ENCODE measurements at places on chromosomes 13 and 19.
A peak's percentile ranks its signal among the peaks of the same experiment; 100 is the strongest.

- no peak overlapping the region for H3K27ac ChIP-seq
- H3K4me3 ChIP-seq, result no peak overlapping the region
- no peaks in the 10 kb centered on the region for H3K36me3 ChIP-seq
- DNase-seq, result no peak
- no peaks in the 10 kb centered on the region for H3K4me1 ChIP-seq
Observed at GRCh38 chr13:26425443-26426358, 131.8 kb upstream of the WASF3 start.

- DNase-seq, result no peak
- peaks cover 11% of the 10 kb centered on the region for H3K4me1 ChIP-seq
- no peaks in the 10 kb centered on the region for H3K27me3 ChIP-seq
- H3K36me3 ChIP-seq, result no peaks in the 10 kb centered on the region
- H3K27ac ChIP-seq, result no peak overlapping the region
Observed at GRCh38 chr13:106879806-106880205, 311.9 kb upstream of the ARGLU1 start.

DNA sequence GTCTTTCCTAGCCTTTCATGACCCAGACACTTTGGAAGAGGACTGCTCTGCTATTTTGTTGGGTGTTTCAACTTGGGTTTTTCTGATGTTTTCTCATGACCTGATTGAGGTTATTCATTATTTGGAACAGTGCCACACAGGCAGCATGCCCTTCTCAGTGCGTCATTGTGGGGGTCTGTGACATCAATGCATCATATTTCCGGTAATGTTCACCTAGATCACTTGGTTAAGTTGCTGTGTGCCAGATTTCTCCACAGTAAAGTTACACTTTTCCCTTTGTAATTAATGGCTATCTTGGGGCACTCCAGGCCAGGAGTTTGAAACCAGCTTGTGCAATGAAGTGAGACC, 124.4 kb downstream of the SIPA1L3 start:
- H3K4me3 ChIP-seq, result no peak overlapping the region
- peaks cover 15% of the 10 kb centered on the region for H3K36me3 ChIP-seq
- peaks cover under 1% of the 10 kb centered on the region for H3K4me1 ChIP-seq

DNA sequence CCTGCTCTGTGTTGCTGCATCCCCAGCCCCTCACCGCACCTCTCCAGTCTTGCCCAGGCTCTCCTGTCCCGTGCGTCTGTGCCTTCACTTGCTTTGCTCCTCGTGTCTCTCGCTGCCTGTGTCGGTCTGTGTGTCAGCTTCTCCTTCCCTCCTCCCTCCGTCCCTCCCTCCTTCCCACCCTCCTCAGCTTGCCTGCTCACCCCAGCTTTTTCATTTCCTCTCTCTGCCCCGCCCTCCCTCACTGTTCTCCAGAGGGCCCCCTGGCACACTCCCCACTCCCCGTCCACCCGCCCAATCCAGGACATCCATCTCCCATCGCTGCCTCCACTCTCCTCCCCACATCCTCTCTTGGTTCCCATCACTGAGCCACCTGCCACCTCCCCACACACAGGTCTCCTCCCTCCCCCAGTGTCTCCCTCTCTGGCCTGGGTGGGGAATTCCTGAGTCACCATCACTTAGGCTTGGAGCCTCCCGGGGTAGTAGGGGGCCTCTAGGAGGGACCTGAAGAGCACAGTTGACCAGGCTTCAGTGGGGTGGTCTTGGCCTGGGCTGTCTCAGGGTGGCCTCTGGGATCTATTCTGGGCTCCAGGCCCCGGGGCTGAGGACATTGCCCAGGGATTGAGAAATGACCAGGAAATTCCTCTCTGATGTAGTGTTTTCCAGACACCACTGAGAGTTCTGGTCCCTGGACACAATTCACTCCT, at the start of gene PTGIR:
Gene PTGIR, minus strand, starts transcription at position 132 of the 704 bp plus-strand sequence. CDS start 864 bp downstream, outside the sequence.
- no peaks in the 10 kb centered on the region for H3K36me3 ChIP-seq
- H3K4me1 ChIP-seq, result peaks cover 11% of the 10 kb centered on the region
- no peak within 1 kb of the TSS for H3K27ac ChIP-seq

DNA sequence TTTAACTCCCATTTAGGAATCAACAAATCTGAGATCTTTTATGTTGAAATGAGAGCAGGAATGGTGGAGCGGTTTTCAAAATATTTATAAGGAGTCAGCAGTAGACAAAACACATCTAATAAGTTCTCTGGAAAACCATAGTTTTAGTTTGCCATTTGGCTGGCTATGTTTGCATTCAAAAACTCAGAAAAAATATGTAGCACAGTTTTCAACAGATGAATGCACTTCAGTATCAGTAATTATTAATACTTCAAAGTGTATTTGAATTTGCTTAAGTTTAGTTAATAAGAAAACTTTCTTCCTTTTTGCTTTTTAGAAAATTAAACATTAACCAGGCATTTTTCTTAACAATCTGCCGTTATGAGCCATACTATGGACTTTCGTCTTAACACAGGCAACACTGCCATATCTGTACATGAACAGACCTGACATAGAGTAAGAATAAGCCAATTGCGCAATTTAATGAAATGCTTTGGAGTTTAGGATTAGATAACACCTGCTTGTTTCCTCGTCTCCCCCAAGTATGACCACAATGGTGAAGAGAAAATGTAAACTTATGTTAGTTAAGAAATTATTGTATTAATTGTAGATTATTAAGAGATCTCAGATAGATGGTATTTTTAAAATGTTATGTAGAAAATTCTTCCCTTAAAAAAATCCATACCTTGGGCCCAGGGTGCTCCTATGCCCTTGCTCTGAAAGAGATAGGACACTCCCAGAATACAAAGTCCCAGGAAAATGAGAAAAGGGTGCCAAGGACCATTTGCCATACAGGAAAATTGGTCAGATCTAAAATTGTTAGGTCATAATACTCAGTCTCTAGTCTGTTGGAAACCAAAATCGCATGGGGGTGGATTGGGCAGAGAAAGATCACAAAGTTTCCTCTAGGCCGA, 552.3 kb upstream of the ARGLU1 start:
- H3K4me3 ChIP-seq, result no peak overlapping the region
- H3K27me3 ChIP-seq, result no peaks in the 10 kb centered on the region
- H3K27ac ChIP-seq, result no peak overlapping the region
- H3K36me3 ChIP-seq, result no peaks in the 10 kb centered on the region

GRCh38 chr13:87919956-87920355, 248.8 kb downstream of the SLITRK5 start:
- H3K27me3 ChIP-seq, result no peaks in the 10 kb centered on the region
- no peaks in the 10 kb centered on the region for H3K4me1 ChIP-seq
- DNase-seq, result no peak
- H3K4me3 ChIP-seq, result no peak overlapping the region

DNA sequence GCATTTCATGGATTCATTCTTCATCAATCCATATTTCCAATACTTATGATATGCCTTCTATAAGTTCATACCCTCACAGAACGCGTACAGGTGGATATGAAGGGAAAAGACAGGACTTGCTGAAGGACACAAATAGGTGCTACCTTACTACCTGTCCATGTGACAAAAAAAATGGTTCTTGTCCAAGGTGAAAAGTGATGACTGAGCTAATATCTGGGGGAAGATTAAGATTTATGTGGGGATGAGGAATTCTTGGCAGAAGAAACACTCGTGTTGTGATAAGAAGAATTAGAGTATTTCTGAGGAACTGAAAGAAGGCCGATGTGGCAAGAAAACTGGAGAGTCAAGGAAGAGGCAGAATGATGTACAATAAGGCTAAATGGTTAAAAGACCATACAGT, 356.4 kb upstream of the ATXN8OS start:
- no peak for DNase-seq
- no peak overlapping the region for H3K27ac ChIP-seq
- H3K36me3 ChIP-seq, result no peaks in the 10 kb centered on the region

GRCh38 chr19:2180881-2181632, 17.3 kb downstream of the DOT1L start:
- no peak for DNase-seq
- H3K27ac ChIP-seq, result no peak overlapping the region
- peaks cover 8% of the 10 kb centered on the region for H3K4me1 ChIP-seq
- H3K27me3 ChIP-seq, result no peaks in the 10 kb centered on the region
- no peak overlapping the region for H3K4me3 ChIP-seq

- no peaks in the 10 kb centered on the region for H3K36me3 ChIP-seq
- no peaks in the 10 kb centered on the region for H3K27me3 ChIP-seq
- H3K27ac ChIP-seq, result no peak overlapping the region
- H3K4me3 ChIP-seq, result no peak overlapping the region
Observed at GRCh38 chr13:109152941-109153340, 523.5 kb downstream of the MYO16 start.

GRCh38 chr13:109141706-109142105, 512.3 kb downstream of the MYO16 start:
- H3K27me3 ChIP-seq, result no peaks in the 10 kb centered on the region
- no peak overlapping the region for H3K27ac ChIP-seq
- no peaks in the 10 kb centered on the region for H3K4me1 ChIP-seq
- DNase-seq, result no peak

- no peak overlapping the region for H3K4me3 ChIP-seq
- no peak for DNase-seq
- H3K4me1 ChIP-seq, result no peaks in the 10 kb centered on the region
- H3K27ac ChIP-seq, result no peak overlapping the region
- H3K27me3 ChIP-seq, result no peaks in the 10 kb centered on the region
- no peaks in the 10 kb centered on the region for H3K36me3 ChIP-seq
Observed at GRCh38 chr13:47170971-47171370, 274.1 kb upstream of the HTR2A start.

- no peak overlapping the region for H3K4me3 ChIP-seq
- H3K36me3 ChIP-seq, result no peaks in the 10 kb centered on the region
- H3K27ac ChIP-seq, result no peak overlapping the region
- H3K4me1 ChIP-seq, result peaks cover 2% of the 10 kb centered on the region
- H3K27me3 ChIP-seq, result no peaks in the 10 kb centered on the region
Observed at GRCh38 chr13:20398459-20398858, 127.2 kb downstream of the CRYL1 start.

- no peak overlapping the region for H3K27ac ChIP-seq
- H3K27me3 ChIP-seq, result peaks cover 1% of the 10 kb centered on the region
- DNase-seq, result no peak
- peaks cover 2% of the 10 kb centered on the region for H3K36me3 ChIP-seq
- H3K4me1 ChIP-seq, result no peaks in the 10 kb centered on the region
Observed at GRCh38 chr13:99327126-99327525, 19.9 kb upstream of the GPR183 start.

DNA sequence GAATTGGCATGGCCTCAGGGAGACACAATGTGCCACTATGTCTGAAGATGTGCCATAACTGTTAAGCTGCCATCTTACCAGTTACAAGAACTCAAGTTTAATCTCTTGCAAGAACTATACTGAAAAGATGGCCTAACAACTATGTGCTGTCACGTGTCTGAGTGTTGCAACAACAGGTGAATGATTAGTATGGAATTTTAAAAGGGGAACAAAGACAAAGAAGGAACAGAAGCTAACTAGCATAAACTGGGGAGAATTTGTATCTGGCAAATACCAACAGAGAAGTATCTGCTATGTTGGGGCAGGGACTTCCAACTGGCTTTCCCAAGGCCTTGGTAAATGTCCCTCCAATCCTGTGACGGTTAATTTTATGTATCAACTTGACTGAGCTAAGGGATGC, 11.5 kb upstream of the ACOD1 start:
- no peaks in the 10 kb centered on the region for H3K27me3 ChIP-seq
- H3K4me3 ChIP-seq, result no peak overlapping the region
- no peaks in the 10 kb centered on the region for H3K4me1 ChIP-seq
- H3K36me3 ChIP-seq, result no peaks in the 10 kb centered on the region
- DNase-seq, result no peak

DNA sequence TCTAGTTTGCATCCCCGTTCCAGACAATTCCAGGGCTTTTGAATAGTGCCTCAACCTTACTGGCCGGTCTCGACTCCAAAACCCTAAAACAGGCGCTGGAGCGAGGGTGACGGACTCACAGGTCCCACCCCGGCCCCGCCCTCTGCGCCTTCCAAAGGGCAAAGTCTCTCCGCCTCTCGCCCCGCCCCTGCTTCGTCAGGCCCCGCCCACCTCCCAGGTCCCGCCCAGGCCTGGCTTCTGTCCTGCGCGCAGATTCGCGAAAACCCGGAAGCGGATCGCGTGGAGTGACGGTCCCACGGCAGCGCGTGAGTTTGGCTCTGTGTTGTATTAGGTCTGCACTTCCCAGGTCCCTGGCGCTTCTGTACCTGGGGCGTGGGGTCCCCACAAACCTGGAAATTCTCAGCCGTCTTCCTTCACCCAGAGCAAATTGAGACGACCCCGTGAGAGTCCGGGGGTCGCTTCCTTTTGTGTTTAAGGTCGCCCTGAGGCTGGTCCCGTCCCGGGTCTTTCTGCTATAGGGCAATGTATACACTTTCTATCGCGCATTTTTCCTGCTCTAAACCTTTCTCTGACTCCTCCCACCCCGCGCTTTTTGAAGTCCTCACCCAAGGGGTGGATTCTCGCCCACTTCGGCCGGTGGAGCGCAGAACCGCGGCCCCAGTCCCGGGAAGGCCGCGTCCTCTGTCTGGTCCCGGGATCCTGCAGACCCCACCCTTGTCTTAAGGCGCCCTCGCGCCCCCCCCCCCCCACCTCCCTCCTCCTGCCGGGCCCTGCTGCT, at the start of gene ZNF813:
Gene ZNF813, plus strand, starts transcription at position 249 of the 778 bp plus-strand sequence. CDS start 16,090 bp downstream, outside the sequence.
- H3K4me1 ChIP-seq, result peaks cover 4% of the 10 kb centered on the region
- H3K36me3 ChIP-seq, result peaks cover 10% of the 10 kb centered on the region
- peak within 1 kb of the TSS; percentile 82 for H3K4me3 ChIP-seq
- no peaks in the 10 kb centered on the region for H3K27me3 ChIP-seq
- DNase-seq, result peak; percentile 94
- peak within 1 kb of the TSS; percentile 87 for H3K27ac ChIP-seq

DNA sequence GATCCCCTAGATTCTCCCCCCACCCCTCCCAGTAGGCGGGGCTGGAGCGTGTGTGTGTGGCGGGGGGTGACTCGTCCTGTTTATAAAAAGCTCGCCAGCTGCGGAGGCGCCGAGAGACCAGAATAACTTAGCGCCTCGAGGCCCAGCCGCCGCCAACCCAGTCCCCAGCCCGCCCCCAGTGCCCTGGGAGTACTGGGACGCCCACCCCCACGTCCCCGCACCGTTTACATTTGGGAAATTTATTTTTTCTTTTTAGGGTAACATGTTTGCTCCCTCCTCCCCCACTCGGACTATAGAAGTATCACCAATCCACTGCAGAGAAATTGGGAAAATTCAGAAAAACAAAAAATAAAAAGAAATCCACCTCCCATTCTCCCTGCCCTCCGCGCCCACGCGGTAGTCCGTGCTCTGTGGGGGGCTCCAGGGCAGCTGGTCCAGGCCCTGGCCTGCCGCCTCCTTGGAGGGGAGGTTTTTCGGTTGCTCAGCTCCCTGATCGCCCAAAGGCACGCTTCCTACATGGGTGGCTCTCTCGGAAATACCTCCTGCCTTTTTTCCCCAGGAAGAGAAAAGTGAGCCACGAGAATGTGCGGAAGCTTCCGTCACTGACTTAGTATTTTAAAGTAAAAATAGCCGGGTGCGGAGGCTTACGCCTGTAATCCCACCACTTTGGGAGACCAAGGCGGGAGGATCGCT, 1.5 kb upstream of the RAB3A start:
- peaks cover 18% of the 10 kb centered on the region for H3K27me3 ChIP-seq
- peak overlapping the region; percentile 51 for H3K4me3 ChIP-seq
- H3K4me1 ChIP-seq, result peaks cover 15% of the 10 kb centered on the region
- peaks cover 3% of the 10 kb centered on the region for H3K36me3 ChIP-seq
- no peak for DNase-seq

GRCh38 chr13:30173303-30173610, 134.1 kb downstream of the KATNAL1 start:
- peaks cover 4% of the 10 kb centered on the region for H3K4me1 ChIP-seq
- H3K4me3 ChIP-seq, result no peak overlapping the region

- no peaks in the 10 kb centered on the region for H3K27me3 ChIP-seq
- DNase-seq, result no peak
- no peaks in the 10 kb centered on the region for H3K4me1 ChIP-seq
- no peak overlapping the region for H3K27ac ChIP-seq
- no peaks in the 10 kb centered on the region for H3K36me3 ChIP-seq
Observed at GRCh38 chr13:36794706-36795105, 24.3 kb upstream of the RFXAP start.
